ENCODE measurements at places on chromosomes 2 and 18. TPM values are rescaled to one million over a fixed set of nuclear protein-coding genes. Genes with fewer than 3 reads are reported as not detected.

Gene UGT1A10
- not detected for total RNA-seq

Gene CYP27A1
- total RNA-seq, result 19.2 TPM

Gene SOS1
- 61.0 TPM for total RNA-seq

Gene FABP1
- total RNA-seq, result not detected

Gene LRATD1
- 9.2 TPM for total RNA-seq

Gene SKOR2
- not detected for total RNA-seq

Gene LYPD1
- total RNA-seq, result 0.45 TPM

- H3K4me1 ChIP-seq, result peaks cover 10% of the 10 kb centered on the region
- no peak overlapping the region for H3K4me3 ChIP-seq
- H3K36me3 ChIP-seq, result no peaks in the 10 kb centered on the region
- peak overlapping the region; percentile 5 for H3K27ac ChIP-seq
- DNase-seq, result peak; percentile 93
- no peaks in the 10 kb centered on the region for H3K27me3 ChIP-seq
These were observed 303.7 kb downstream of the PTGR3 start for GRCh38 chr18:74905247-74905646.

GRCh38 chr2:73566288-73566878, 75.8 kb downstream of the NAT8 start:
- H3K4me1 ChIP-seq, result no peaks in the 10 kb centered on the region
- H3K4me3 ChIP-seq, result no peak overlapping the region
- no peak overlapping the region for H3K27ac ChIP-seq
- DNase-seq, result no peak

GRCh38 chr18:67504739-67505138, 11.8 kb downstream of the DSEL start:
- H3K27me3 ChIP-seq, result no peaks in the 10 kb centered on the region
- H3K4me3 ChIP-seq, result no peak overlapping the region
- H3K36me3 ChIP-seq, result no peaks in the 10 kb centered on the region
- no peak for DNase-seq
- no peaks in the 10 kb centered on the region for H3K4me1 ChIP-seq

- no peaks in the 10 kb centered on the region for H3K27me3 ChIP-seq
- no peak overlapping the region for H3K27ac ChIP-seq
- H3K36me3 ChIP-seq, result no peaks in the 10 kb centered on the region
These were observed 21.5 kb downstream of the GPR39 start for GRCh38 chr2:132437852-132438669.

DNA sequence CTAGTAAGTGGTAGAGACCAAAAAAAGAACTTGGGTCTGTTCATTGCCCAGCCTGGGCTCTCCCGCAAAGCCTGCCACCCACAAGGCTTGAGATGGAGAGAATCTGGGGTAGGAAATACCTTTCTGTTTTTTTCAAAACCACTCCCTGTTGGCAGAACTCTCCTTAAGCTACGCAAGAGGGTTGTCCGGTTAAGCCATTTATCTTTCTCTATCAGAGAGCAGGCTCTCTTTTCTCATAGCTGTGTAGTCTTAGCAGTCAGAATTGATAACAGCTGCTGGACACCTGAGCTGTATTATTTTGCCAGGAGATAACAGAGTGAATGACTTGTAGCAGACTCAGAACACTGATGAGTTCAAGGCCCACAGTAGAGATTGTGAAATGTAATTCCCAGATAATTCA, 1088.1 kb downstream of the TSN start:
- DNase-seq, result no peak
- H3K27me3 ChIP-seq, result no peaks in the 10 kb centered on the region
- H3K4me3 ChIP-seq, result no peak overlapping the region

DNA sequence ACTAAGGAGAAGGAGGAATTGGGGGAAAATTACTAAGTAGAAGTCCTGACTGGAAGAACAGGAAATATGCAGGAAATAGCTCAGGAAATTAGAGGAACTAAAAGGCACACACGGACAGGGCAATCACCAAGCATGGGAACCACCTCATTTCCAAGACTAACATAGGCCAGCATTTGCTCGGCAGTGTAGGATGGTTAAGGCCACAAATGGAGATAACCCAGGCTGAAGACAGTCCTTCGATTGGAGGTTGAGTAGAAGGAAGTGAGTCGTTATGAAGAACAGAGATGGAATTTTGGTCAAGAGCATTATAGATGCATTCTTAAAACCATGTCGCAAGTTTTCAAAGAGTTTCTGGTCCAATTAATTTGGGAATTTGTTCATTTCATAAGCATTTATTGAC, 401.4 kb downstream of the ALK start:
- no peak overlapping the region for H3K4me3 ChIP-seq
- no peaks in the 10 kb centered on the region for H3K27me3 ChIP-seq
- DNase-seq, result no peak
- H3K4me1 ChIP-seq, result peaks cover 15% of the 10 kb centered on the region
- H3K36me3 ChIP-seq, result no peaks in the 10 kb centered on the region

GRCh38 chr2:62569907-62570841, 64.2 kb upstream of the TMEM17 start:
- H3K4me1 ChIP-seq, result peaks cover 27% of the 10 kb centered on the region
- no peak for DNase-seq
- H3K27ac ChIP-seq, result no peak overlapping the region
- H3K27me3 ChIP-seq, result no peaks in the 10 kb centered on the region
- no peak overlapping the region for H3K4me3 ChIP-seq

- H3K4me1 ChIP-seq, result peaks cover 14% of the 10 kb centered on the region
- no peaks in the 10 kb centered on the region for H3K27me3 ChIP-seq
- peak overlapping the region; percentile 22 for H3K27ac ChIP-seq
- no peak overlapping the region for H3K4me3 ChIP-seq
- peak; percentile 85 for DNase-seq
These were observed 86.8 kb upstream of the DNER start for GRCh38 chr2:229800997-229801754.

- H3K27ac ChIP-seq, result no peak overlapping the region
- H3K36me3 ChIP-seq, result no peaks in the 10 kb centered on the region
- DNase-seq, result peak; percentile 30
These were observed 118.1 kb upstream of the MSH6 start for GRCh38 chr2:47664817-47665216.

GRCh38 chr2:172783165-172783898, 47.7 kb downstream of the RAPGEF4 start:
- no peak overlapping the region for H3K27ac ChIP-seq
- H3K27me3 ChIP-seq, result no peaks in the 10 kb centered on the region
- DNase-seq, result no peak
- H3K36me3 ChIP-seq, result no peaks in the 10 kb centered on the region
- H3K4me3 ChIP-seq, result no peak overlapping the region

- peak; percentile 57 for DNase-seq
- H3K4me3 ChIP-seq, result no peak overlapping the region
- no peaks in the 10 kb centered on the region for H3K27me3 ChIP-seq
- H3K4me1 ChIP-seq, result peaks cover 15% of the 10 kb centered on the region
- no peak overlapping the region for H3K27ac ChIP-seq
- H3K36me3 ChIP-seq, result no peaks in the 10 kb centered on the region
These were observed 1.3 kb upstream of the BAZ2B start for GRCh38 chr2:159617646-159618045.

DNA sequence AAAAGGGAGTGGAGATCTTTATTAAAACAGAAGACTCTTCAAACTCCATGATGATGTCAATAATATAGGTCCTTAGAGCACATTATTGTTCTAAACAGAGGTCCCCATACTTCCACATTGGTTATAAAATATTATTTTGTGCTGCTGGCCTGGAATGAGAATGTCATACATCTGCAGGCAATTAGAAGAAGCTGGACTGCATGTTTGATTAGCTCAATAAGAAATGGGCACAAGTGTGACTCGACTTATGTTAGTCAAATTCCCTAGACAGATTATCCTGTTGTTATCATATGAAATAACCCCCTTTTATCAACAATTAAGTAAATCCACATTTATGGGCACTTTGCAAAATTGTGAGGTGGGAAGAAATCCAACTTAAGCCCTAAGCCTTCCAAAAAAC, 8.8 kb downstream of the EFEMP1 start:
- H3K36me3 ChIP-seq, result no peaks in the 10 kb centered on the region
- no peak overlapping the region for H3K27ac ChIP-seq
- H3K4me3 ChIP-seq, result no peak overlapping the region

GRCh38 chr2:32360416-32360815, 3.6 kb downstream of the BIRC6 start:
- no peak for DNase-seq
- H3K27ac ChIP-seq, result no peak overlapping the region
- no peaks in the 10 kb centered on the region for H3K27me3 ChIP-seq
- no peak overlapping the region for H3K4me3 ChIP-seq

DNA sequence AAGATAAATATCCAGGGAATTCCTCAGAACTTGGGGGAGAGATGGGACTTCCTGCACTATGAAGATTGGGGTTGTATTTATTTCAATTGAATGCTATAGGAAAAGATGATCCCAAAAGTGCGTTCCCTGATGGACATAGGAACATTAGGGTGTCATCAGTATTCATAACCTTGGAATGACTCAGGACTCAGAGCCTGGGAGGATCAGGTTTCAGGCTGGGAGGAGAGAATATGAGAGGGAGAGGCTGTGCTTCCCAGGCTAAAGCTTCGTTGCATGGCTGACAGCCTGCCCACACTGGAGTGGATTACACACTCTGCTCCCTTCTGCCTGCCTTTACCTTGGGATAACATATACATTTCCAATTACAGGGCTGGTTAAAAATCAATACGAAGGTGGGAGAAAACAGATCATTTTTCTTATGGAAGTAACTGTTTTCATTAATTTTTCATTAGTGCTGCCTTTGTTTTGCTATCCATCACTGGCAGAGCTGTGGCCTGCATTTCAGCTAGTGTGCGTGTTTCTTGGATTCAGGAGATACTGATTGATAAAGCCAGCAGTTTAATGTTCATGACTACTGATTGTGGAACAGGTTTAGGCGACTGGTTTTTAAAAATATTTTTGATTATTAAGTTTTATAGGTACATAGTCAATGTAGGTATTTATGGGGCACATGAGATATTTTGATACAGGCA, 118.7 kb downstream of the KCTD1 start:
- no peaks in the 10 kb centered on the region for H3K4me1 ChIP-seq
- H3K4me3 ChIP-seq, result no peak overlapping the region
- no peaks in the 10 kb centered on the region for H3K27me3 ChIP-seq
- no peaks in the 10 kb centered on the region for H3K36me3 ChIP-seq
- H3K27ac ChIP-seq, result no peak overlapping the region

DNA sequence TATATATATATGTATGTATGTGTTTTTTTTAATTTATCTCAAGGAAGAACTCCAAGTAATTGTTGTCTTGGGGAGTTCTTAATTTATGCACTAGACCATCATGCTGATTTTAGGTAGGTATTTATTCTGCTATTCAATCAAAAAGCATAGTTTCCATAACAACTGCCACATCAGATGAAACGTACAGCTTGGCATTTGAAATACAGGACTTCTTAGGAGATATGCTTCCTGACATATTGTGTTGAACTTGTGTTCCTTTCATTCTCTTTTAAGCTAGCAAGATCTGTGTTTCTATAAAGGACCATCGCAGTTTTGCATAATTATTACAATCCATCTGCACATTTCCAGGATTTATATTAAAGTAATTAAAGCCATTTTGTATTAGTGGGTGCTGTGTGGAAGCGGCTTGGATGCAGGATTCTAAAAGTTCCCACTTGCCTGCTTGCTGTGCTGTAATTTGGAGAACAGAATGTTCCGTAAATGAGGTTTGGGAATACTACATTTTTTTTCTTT, 343.5 kb upstream of the FANCL start:
- no peak for DNase-seq
- H3K36me3 ChIP-seq, result no peaks in the 10 kb centered on the region
- H3K27ac ChIP-seq, result no peak overlapping the region
- no peaks in the 10 kb centered on the region for H3K4me1 ChIP-seq
- H3K4me3 ChIP-seq, result no peak overlapping the region

All from thyroid gland (tissue), 4 donors.